HEK293T (cell line): ENCODE measurements at places on chromosomes 5 and 9.

GRCh38 chr5:173705512-173706044 lies 89.1 kb upstream of the BOD1 start:
- DNase-seq, result no peak

GRCh38 chr5:76376148-76376865 lies 26.8 kb upstream of the IQGAP2 start:
- no peak for DNase-seq

GRCh38 chr5:72353046-72353445 lies 32.9 kb downstream of the PTCD2 start:
- no peak for DNase-seq

DNA sequence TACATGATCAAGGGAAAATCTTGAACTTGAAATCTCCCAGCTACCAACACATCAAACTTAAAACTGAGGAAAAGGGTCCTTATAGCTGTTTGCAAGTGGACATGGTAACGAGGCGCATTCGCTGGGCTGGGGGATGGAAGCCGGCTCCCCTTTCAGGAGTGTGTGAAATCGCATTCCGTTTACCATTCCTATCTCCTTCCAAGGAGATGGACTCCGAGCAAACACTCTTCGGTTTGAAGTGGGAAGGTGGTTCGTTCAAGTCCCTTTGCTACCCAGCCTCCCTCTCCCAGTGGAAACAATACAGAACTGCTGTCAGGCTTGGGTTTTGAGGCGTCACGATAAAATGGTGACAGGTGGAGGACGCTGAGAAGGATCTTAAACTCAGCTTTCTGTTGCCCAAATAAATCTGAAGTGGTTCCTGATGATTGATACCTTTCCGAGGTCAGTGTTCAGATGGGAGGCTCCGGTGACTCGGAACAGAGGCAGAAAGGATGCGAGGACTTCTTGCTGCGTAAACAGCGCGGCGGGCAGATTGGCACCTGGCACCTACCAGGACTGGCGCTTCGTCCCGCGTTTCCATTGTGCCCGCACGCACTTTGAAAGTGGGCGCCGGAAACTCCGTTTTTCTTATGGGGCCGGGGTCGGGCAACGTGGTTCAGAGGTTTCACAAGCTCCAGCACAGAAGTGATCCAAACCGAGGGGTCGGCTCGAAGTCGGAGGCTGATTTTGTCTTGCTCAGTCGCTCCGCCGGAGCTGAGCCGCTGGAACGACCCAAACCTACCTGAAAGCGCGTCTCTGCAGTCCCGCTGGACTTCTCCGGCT lies 7.0 kb downstream of the MSX2 start:
- DNase-seq, result no peak

DNA sequence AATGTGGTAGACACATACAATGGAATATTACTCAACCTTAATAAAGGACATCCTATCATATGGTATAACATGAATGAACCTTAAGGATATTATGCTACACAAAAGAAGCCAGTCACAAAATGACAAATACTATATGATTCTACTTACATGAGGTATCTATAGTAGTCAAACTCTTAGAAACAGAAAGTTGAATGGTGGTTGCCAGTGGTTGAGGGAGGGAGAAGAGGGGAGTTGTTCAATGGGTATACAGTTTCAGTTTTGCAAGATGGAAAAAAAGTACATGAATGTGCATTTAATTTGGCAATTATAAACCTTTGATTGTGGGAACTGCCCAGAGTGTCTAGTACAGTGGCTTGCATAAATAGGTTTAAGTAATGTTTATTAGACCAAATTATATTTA lies 473.3 kb upstream of the ZNF608 start:
- DNase-seq, result no peak

DNA sequence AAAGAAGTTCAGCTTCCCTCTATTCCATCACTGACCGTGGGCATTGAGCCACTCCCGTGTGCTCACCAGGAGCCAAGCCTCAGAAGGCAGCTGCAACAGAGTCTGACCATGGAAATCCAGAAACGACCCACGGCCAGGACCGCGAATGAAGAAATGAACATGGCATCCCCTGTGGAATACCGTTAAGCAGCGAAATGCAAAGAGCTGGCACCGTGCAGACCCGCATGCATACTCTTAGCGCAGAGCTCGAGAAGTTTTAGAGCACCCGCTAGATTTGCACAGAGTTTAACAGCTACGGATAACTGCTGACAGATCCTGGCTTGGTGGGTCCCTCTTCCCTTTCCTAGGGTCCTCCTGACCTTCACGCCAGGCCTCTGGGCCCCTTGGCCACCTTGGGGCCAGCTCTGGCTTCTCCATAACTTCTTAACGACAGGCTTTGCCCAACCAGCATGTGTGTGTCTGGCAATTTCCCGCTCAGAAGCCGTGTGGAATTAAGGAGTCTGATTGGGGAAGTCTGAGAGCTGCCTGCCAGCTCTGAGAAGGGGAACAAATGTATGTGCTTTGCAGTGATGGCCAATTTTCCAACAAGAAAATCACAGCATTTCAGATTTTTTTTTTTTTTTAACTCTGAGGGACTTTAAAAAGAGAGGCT lies 75.3 kb upstream of the COL5A1 start:
- DNase-seq, result no peak

DNA sequence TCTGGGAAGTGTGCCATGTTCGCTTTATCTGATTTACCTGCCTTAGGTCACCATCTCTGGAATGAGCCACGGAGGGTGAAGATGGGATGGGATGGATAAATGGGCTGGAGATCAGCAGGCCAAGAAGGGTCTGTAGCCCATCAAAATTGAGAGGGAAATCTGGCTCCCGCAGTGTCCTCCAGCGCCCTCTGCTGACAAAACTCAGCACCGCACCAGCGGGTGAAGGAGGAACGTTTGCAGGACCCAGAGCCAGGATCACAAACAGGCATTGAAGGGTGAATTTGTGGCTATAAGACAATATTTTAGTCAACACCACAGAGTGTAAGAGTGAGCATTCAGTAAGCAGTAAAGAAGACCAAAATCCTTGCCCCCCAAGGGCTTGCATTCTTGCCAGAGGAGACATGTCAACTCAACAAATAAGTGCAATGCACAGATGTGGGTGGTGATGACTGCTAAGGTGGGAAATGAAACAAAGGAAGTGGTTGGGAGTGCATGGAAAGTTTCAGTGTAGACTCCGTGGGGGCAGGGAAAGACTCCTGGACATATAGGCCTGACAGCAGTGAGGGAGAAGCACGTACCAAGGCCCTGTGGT lies 124.4 kb downstream of the TENT4A start:
- peak; percentile 51 for DNase-seq

GRCh38 chr5:58921159-58921558 lies 338.3 kb downstream of the RAB3C start:
- no peak for DNase-seq

GRCh38 chr5:133873449-133873848 lies 95.0 kb downstream of the C5orf15 start:
- DNase-seq, result no peak
